Bladder microvascular endothelial cell (primary cell): ENCODE measurements at places on chromosomes 5 and 9. TPM values are rescaled to one million over a fixed set of nuclear protein-coding genes. Genes with fewer than 3 reads are reported as not detected.

The SOHLH1 gene
- total RNA-seq, result not detected in 2 replicates

The UGT3A1 gene
- not detected in 2 replicates for total RNA-seq

The SLC46A2 gene
- not detected in 2 replicates for total RNA-seq

The DNAJA1 gene
- total RNA-seq, result 97.5 and 205 TPM in 2 replicates

The TGFBI gene
- total RNA-seq, result 5.2 and 12.8 TPM in 2 replicates

The DOCK2 gene
- total RNA-seq, result 0.16 and 1.5 TPM in 2 replicates

The CLIC3 gene
- total RNA-seq, result not detected in 2 replicates

The TMEM215 gene
- not detected in 2 replicates for total RNA-seq

The DELE1 gene
- 33.7 and 65.3 TPM in 2 replicates for total RNA-seq

The ADCY2 gene
- not detected in 2 replicates for total RNA-seq

The CYSRT1 gene
- 0.16 TPM in 1 of 2 replicates, not detected in the other for total RNA-seq
